ENCODE measurements at places on chromosomes 5 and 9.

DNA sequence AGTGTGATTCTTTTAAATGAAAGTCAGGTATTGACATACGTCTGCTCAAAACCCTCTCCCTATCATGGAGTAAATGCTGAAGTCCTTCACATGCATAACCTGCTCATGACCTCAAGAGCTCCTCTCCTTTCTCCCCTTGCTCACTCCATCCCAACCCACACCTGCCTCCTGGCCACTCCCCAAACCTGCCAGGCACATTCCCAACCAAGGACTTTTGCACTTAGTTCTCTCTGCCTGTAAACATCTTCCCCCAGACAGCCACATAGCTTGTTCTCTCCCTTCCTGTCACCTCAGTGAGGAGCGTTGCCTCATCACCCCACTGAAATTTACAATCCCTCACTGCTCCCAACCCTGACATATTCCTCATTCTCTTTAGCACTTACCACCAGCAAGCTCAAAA is 8.7 kb downstream of the SETD9 start:
- no peak for DNase-seq

DNA sequence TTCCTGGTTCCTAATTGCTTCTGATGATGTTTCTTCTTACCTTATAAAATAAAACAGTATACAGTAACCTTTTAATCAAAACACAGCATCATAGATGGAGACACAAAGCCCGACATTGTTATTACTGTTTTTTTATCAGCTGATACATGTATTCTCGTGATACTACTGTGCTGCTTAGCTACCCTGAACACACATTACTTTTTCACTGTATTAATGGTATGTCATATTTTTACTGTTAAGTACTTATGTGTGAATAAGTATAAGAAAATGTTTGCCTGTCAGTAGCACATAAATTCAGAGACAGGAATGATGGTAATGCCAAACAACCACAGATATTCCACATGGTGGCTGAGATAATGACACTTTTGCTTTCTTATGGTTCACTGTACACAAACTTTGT is 68.7 kb downstream of the RAB24 start:
- DNase-seq: peak; percentile 49

DNA sequence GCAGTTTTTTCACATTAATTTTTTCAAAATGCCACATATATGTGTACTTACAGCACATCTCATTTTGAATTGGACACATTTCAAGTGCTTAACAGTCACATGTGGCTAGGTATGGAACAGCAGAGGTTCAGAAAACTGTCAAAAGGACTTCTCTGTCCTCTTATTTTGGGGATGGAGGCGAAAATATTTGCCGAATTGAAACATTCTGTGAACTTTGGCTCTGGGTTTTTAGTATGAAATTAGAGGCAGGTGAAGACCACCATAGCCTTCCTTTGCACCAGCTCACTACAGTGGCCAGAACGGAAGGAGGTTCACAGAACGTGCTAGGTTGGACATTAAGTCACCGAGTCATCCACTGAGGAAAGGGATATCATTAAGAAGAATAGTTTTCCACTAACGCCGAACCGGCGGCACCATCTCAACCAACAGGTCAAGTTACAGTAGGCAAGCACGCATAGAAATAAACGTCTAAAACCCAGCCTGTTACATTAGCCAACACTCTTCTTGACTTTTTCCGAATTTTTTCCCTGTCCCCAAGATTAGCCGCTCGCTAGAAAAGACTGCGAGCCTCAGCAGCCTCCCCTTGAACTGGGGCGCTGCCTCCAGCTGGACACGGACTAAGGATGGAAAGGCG is 1.8 kb upstream of the TLE4 start:
- no peak for DNase-seq

DNA sequence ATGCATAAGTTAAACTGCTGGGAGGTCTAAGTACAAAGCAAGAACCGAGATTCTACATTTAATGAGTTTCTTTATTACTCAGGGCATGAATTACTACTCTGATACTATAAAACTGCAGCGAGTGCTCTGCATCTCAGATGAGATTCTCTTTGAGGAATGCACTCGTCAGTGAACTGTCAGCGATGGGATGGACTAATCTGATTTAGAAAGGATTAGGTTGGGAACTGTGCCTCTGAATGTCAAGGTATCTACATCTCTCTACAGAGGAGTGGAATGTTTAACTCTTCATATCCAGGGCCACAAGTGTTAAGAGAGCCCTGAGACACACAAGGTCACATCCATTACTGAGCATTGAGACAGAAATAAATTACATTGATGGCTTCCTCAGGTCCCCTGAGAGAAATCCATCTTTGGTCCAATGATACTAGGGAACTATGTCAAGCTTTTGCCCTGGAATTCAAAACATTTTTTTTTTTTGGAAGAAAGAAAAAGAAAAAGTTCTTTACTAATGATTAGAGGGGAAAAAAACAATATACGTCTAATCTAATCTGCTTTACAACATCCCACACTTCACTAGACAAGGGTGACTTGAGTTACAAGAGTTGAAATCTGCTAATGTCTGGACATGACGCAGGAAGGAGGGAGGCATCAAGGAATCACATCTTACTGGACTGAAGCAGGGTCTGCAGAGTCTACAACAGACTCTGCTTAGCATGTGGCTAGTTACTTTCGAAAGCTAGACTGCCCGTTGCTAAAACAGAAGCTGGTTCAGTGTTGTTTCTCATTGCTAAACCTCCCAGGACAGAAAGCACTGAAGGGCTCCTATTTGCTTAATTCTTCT is 270.0 kb upstream of the TLE4 start:
- peak; percentile 65 for DNase-seq

DNA sequence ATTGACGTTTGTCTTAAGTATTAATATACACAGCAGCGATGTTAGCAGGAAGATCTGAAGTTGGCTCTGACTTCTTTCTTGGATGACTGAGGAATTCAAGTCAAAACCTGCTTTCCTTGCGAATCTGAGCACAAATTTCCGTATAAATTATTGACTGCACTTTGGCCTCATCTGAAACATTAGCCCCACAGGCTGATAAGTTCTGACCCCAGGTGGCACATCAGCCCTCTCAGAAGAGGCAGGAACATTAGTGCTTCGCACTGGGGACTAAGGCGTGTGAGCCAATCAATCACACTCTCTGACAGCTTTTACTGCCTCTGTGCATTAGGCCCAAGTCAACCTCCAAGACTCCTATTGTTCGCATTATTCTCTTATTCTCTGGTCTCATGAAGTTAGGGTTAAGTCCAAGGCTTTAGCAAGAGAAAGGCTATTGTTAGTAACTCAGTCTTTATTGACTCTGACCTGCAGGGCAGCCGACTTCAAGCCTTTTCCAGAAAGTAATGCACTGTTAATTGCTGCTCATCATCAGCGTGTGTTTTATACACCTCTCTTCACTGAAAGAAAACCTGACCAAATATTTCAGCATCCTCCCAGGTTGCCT is 84.2 kb downstream of the ZNF608 start:
- DNase-seq: no peak

- DNase-seq: peak; percentile 34
Measured at GRCh38 chr5:75054134-75054930, 2.0 kb upstream of the GCNT4 start.

All from fibroblast of upper back skin (primary cell).